ENCODE measurements at places on chromosomes 16 and 17.

DNA sequence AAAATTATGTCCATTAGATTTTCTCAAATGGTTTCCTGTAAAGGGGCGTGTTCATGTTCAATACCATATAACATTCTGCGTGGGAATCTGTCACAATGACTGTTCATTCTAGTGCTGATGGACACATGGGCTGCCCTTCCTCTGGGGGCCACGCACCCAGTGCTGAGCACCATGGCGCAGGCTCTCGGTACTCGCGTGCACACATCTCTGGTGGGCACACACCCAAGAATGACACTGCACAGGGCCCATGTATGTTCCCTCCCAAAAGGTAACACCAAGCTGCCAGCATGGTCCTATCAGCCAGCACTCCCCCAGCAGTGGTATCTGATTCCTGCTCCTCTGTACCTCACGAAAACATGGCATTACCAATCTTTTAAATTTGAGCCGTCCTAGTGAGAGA is 13.7 kb downstream of the B9D1 start:
- no peak for DNase-seq

GRCh38 chr16:29192329-29193247 is 207.7 kb downstream of the LAT start:
- no peak for DNase-seq

DNA sequence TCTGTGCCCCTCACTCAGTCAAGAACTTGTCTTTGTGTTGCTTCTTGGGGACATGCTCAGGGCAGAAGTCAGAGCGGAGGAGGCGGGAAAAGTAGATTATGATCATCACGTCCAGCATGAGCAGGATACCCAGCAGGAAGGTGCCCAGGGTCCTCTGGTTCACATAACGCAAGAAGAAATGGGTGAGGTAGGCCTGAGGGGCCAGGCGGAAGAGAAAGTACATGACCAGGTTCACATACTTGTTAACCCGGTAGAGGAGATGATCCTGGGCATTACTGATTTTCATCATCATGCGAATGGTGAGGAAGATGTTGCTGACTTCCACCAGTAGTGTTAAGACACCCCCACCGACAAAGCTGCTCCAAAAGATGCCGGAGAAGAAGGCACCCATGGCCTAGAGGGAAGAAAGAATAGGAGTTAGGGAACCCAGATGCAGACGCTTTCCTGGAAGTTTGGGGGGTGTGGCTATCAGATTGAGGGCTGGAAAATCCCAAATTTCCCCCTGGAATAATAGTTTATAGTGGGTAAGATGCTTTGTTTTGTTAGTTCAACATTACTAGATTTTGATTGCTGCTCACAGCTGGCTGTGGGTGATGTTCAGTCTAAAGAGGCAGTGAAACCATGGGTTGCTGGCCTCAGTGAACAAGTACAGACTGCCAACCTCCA is 1.4 kb downstream of the TLCD1 start:
- no peak for DNase-seq

- DNase-seq, result no peak
Measured at GRCh38 chr16:7834771-7835431, 502.3 kb downstream of the RBFOX1 start.

- DNase-seq, result no peak
Measured at GRCh38 chr17:77719806-77720205, 238.7 kb upstream of the TNRC6C start.

GRCh38 chr17:8117980-8118768 is at the start of gene ALOXE3:
Gene ALOXE3 (minus strand): TSS chr17:8118514. CDS start chr17:8117990, 524 bp downstream.
- DNase-seq, result no peak

DNA sequence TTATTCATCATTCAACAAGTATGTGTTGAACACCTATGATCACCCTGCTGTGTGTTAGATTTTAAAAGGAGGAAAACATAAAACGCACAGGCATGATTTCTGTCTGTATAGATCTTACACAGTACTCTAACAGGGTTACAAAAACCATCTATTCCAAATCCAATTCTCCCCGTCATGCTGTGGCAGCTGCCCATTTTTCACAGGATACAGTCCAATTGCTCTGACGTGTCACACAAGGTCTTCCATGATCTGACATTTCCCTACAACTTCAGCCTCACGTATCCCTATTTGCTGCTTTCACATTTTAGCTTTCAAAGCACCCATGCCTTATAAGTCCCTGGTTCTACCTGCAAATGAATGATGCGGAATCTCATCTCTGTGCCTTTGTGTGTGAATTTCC is 67.0 kb upstream of the CNTNAP4 start:
- DNase-seq, result no peak

- no peak for DNase-seq
Measured at GRCh38 chr17:50917418-50917743, 51.2 kb upstream of the TOB1 start.

DNA sequence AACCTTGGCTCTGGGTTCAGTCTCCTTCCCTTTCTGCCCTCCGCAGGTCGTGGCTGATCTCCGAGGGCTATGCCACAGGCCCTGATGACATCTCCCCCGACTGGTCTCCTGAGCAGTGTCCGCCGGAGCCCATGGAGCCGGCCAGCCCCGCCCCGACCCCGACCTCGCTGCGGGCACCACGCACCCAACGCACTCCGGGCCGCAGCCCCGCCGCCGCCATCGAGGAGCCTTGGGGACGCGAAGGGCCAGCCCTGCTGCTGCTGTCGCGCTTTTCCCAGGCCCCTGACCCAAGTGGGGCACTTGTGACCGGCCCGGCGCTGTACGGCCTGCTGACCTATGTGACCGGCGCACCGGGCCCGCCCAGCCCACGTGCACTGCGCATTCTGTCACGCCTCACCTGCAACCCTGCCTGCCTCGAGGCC is 5.1 kb downstream of the ARMC5 start:
- DNase-seq, result no peak

- no peak for DNase-seq
Measured at GRCh38 chr16:3573146-3573815, 3.9 kb downstream of the NLRC3 start.

DNA sequence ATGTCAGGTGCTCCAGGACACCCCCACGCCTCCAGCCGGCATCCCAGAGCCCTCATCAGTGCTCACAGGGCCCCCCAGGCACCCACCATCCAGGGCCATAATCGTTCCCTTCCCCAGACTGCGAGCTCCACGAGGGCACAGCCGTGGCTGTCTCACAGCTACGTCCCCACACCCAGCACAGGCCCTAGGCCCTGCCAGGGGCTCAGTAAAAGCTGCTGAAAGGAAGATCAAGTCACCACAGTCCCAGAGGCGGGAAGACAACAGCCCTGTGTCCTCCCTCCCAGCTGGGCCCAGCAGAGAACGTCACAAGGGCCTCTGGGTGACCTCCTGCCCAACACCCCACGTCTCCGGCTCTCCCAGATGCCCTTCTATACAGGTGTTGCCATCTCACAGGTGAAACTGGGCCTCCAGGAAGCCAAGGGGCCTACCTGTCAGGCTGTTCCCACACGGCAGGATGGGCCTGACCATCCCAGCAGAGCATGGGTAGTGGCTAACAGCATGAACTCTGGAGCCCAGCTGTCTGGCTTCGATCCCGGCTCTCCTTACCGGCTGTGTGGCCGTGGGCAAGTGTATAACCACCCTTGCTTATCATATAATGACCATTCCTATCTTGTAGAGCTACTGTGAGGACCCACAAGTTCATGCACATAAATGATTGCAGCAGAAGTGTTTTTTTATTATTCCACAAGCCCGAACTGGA is 17.9 kb downstream of the ARL2BP start:
- no peak for DNase-seq

DNA sequence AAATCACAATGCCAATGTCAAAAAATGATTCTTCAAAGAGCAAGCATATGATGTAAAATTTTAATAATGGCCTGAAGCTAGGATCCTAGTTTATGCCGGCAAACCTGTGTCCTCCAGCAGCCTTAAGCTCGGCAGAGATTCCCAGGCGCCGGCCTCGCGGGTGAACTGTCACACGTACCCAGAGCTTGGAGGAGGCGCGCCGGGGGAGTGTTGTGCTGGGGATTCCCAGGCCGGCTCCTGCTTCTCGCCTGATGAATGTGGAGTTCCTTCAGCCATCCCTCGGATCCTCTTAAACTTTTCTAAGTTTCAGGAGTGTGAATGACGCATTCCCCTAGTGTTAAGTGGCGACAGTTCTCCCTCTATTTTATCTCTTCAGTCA is 19.1 kb upstream of the NTN1 start:
- no peak for DNase-seq

GRCh38 chr17:17820463-17821158 is 16.2 kb downstream of the SREBF1 start:
- no peak for DNase-seq

- no peak for DNase-seq
Measured at GRCh38 chr16:82835487-82836155, 208.9 kb downstream of the CDH13 start.

DNA sequence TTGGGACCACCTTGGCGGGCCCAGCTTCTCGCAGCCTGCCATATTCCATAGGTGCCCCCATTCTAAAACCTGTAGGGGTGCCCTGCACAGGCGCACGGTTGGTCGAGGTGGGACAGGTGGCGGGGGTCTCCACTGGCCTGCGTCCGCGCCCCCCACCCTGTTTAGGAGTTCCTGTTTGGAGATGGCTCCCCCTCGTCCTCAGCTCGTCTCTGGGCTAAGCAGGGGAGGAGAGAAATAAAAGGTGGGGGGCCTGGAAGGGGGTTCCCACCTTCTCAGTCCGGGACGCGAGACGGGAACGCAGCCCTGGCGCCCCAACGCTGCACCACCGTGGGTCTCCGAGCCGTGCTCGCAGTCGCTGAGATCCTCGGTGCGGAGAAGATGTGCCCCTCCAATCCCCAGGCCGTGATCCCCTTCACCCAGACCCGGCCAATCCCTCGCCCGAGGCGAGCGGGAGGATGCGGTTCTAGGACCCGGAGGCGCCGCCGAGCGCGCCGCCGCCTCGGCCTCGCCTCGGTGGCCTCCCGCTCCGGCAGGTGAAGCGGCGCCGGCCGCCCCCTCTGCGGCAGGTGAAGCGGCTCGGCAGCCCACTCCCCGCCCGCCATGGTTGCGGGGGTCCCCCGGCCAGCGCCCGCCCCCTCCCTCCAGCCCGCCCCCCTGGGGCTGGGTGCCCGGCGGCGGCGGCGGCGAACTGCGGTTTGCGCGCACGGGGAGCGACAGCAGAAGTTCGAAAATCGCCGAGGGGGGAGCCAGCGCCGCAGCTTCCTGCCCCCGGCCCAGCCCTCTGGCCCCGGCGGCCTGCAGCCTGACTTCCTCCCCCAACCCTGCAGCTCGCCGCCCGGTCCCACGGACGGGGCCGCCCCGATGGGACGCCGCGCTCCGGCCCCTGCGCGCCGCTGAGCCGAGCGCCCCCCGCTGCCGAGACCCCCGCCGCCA is at the start of gene FMNL1:
Gene FMNL1 (plus strand): TSS at position 805 of the 933 bp plus-strand sequence. CDS start 240 bp downstream, outside the sequence.
- DNase-seq, result peak; percentile 46

DNA sequence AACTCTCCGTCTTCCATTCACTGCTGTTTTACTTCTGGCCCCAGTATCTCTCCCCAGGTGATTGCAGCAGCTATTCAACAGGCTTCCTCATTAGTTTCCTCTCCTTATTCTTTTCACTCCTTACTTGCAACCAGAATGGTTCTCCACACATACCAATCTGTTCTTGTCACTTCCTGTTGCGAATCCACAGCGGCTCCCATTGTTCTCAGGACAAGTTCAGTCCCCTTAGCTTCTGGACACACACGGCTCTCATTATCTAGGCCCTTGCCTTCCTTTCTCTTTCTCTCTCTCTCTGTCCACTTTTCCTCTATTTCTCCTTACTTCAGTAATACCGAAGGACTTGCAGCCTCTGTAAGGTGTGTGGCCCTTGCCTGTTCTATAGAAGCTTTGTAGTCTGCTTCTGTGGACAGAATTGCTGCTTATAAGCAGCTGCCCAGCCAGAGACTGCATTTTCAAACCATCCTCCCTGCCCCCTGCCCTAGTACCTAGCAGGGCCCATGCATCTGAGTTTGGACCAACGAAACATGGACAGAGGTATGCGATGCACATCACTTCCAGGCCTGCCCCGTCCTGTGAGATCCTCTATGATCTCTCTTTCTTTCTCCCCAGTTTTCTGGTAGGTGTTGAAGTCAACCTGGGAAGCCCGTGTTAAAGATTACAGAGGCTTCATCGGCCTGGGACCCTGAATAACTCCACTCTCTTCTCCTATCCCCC is 45.7 kb downstream of the VAT1L start:
- no peak for DNase-seq

- DNase-seq, result no peak
Measured at GRCh38 chr16:84881702-84882521, 62.1 kb downstream of the CRISPLD2 start.

GRCh38 chr17:78378225-78379130 is at the start of gene PGS1:
Gene PGS1 (plus strand): TSS chr17:78378649. CDS start chr17:78378666, 17 bp downstream.
- DNase-seq, result peak; percentile 76

DNA sequence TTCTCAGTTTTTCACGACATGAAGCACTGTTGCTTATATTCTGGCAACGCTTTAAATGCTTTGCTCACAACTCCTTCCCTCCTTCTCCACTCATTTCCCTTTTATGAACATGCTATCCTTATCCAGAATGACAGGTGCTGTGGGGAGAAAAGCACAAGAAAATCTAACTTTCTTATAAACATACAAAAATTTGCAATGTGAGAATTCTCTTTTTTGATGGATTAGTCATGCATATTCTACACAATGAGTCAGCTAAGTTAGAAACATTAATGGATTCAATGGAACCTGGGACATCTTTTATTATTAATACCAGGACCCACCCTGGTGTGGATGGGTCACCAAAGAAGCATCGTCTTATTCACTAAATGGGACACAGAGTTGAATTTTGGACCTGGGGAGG is 234.6 kb upstream of the CDH5 start:
- no peak for DNase-seq

GRCh38 chr17:38751808-38752307 is 683 bp upstream of the PSMB3 start:
- DNase-seq, result peak; percentile 78

DNA sequence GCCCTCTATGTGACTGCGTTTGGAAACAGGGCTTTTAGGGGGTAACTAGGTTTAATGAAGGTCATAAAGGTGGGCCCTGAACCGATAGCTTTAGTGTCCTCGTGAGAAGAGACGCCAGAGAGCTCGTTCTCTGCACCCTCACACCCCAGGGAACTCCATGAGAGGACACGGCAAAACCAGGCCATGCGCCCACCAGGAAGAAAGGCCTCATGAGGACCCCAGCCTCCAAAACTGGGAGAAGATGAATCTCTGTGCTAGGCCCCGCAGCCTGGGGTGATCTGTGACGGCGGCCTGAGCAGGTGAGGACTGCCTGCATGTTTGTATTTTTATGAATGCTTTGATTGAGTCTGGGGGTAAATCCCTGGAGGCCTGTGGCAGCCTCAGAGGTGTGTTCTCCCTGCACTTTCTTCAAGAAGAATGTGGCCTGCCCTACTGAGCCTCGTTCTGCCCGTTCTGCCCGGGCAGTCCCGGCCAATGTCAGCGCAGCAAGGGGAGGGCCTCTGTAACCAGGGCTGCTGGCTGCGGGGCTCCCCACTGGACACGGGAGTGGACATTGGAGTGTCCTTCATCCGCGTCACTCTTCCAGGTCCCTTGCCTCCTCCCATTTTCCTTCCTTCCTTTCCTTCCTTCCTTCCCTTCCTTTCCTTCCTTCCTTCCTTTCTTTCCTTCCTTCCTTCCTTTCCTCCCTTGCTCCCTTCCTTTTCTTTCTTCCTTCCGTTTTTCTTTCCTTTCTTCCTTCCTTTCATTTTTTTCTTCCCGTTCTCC is 6.8 kb upstream of the RNF213 start:
- no peak for DNase-seq

Measured in activated T-cell treated with anti-CD3 and anti-CD28 coated beads for 24 hours (primary cell).